ENCODE measurements at places on chromosomes 5 and 9.

DNA sequence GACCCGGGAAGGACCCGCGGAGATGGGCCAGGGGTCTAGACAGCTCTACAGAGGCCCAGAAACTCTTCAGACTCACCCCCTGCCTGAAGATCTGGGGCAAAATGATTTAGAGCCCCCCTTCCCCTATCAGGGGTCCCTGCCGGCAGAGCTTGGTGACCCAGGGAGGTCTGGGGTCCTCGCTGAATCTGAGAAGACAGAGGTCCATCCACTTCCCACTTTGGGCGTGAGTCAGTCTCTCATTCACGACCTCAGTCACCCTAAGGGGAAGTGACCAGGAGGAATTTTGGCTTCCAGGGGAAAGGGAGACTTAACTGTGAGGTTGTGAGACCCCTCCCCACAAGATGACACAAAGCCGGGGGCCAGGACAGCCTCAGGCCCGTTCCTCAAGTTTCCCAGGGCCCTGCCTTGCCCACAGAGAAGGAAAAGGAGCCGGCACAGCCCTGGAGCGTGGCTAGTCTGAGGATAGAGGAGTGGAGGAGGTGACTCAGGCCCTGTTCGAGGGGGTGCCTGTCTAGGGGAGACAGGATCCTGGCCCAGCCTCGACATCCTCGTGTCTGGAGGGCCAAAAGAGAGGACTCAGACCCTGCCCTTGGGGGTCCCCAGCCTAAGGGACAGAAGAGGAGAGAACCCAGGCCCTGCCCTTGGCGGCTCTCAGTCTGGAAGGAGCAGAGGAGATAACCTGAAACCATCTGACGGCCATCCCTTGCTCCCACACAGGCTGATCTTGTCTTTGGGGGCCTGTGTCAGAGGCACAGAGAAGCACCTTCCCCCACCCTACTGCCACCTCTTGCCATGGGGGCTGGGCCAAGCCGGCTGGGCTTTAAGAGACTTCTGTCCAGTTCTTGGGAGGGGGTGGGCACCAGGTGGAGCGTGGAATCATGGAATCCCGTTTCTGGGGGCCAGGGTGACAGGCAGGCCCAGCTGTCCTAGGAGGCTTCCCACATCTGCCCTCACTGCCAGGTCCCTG is 889 bp downstream of the PDLIM4 start:
- no peak for DNase-seq

GRCh38 chr9:105142406-105143135 is 101.9 kb upstream of the SLC44A1 start:
- DNase-seq = no peak

GRCh38 chr5:67238191-67238590 is 41.6 kb upstream of the CD180 start:
- no peak for DNase-seq

GRCh38 chr9:79686381-79687130 is 114.8 kb downstream of the TLE4 start:
- DNase-seq = no peak

DNA sequence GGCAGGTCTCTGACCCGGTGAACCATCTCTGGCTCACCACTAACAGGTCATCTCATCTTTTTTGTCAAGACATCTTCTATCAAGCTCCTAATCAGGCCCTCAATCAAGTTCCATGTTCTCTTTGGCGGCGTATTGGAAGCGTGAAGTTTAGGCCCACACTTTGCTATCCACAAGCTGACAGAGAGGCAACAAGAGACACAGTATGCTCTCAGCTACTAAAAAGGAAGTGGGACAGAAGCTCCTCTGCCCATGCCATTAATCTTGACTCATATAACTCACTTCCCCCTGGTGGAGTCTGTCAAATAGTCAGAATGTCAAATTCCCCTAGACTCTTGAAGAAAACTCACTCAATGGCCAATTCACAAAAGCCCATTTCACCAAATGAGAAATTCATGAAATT is 77.6 kb upstream of the TMC1 start:
- no peak for DNase-seq

DNA sequence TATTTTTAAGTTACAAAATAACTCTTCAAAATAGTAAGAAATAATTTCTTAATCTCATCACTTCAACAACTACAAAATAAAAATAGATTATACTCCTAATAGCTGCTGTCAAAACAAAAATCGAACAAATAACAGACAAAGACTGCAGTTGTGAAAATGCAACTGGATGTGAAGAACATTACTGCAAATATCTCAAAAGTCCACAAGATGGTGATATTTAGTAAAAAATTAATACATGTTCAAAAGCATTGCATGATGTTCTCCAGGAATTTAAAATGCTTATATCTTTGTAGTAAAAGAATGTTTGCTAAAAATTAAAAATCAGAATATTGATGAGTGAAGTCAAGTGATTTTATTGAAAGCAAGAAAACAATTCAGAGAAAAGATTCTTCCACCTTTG is 66.2 kb downstream of the MPDZ start:
- DNase-seq = no peak

DNA sequence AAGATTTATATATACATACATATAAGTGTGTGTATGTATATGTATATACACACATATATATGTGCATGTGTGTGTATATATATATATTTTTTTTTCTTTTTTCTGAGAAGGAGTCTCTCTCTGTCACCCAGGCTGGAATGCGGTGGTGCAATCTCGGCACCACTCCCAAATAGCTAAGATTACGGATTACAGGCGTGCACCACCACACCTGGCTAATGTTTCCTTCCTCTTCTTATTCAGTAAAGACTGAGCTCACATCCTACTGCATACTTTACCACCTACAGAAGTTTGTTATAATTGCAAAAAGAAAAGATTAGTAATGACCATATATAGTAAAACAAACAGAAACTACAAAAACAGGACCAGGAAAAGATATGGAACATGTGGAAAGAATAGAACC is 23.1 kb upstream of the ZNF354B start:
- DNase-seq = no peak
